ENCODE measurements at places on chromosomes 3 and 15. TPM values are rescaled to one million over a fixed set of nuclear protein-coding genes. Genes with fewer than 3 reads are reported as not detected.

DNA sequence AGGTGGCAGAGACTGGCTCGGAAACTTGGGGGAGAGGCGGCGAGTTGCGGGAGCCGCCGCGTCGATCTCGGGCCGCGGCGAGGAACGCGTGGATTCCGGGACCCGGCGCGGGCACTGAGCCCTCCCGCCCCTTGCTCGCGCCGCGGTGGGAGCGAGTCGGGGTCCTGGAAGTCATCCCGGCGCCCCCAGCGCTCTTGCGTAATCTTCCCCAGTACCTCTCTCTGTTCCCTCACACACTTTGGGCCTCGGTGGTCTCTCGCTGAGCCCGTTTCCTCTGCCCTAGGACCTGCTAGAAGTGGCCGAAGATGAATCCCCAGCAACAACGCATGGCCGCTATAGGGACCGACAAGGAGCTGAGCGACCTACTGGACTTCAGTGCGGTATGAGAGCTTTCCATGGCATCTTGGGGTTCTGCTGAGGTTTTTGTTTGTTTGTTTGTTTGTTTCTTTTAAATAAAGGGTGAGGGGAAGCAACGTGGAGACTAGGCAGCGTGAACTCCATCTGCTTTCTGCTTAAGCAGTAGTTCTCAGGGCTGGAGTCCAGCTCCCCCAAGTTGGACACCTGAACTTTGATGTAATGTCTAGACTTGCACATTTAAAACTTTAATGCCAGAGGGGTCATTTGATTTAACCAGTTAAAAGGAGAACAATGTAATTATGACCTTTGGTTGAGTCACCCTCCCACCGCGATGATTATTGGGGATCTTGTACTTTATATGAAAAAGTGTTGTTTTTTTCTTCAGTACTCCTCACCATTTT is 1.3 kb downstream of the TCF12 start:
- peaks cover 6% of the 10 kb centered on the region for H3K36me3 ChIP-seq
- peaks cover 8% of the 10 kb centered on the region for H3K4me1 ChIP-seq
- peak overlapping the region; percentile 91 for H3K27ac ChIP-seq
- DNase-seq: no peak

DNA sequence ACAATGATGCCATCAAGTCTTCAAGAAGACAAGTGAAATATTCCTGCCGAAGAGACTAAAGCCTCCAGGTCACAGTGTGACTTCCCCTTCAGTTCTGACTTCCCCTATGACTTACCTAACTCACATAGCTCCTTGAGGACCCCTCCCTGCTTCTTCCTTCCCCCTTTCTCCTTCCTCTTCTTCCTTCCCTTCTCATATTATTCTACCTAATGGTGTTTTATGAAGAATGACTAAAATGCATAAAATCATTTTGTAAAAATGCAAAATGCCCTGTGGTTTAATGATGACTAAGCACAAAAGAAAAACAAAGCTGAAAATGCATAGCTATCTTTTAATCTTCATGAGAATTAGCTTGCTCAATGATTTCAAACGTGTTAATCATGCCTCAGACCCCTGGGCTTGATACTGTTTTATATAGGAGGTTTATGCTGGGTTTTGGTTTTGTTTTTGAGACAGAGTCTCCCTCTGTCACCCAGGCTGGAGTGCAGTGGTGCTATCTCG is 26.1 kb upstream of the TM4SF4 start:
- no peaks in the 10 kb centered on the region for H3K27me3 ChIP-seq
- no peak overlapping the region for H3K27ac ChIP-seq
- H3K4me1 ChIP-seq: no peaks in the 10 kb centered on the region

DNA sequence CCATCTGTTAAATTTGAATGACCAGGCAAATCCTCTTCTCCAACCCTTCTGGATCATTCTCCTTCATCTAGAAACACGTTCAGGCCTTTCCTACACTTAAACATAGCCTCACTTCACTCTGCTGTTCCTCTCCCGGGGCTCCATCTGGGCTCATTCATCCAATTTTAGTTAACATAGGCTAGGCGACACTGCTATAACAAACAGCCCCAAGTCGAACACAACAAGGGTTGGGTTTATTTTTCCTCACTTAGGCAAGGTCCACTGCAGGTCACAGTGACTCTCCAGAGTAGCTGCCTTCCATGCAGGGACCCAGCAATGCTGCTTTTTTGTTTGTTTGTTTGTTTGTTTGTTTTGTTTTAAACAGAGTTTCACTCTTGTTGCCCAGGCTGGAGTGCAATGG is 250.8 kb downstream of the XXYLT1 start:
- DNase-seq: no peak
- H3K36me3 ChIP-seq: no peaks in the 10 kb centered on the region
- peaks cover 41% of the 10 kb centered on the region for H3K27me3 ChIP-seq
- no peak overlapping the region for H3K27ac ChIP-seq

DNA sequence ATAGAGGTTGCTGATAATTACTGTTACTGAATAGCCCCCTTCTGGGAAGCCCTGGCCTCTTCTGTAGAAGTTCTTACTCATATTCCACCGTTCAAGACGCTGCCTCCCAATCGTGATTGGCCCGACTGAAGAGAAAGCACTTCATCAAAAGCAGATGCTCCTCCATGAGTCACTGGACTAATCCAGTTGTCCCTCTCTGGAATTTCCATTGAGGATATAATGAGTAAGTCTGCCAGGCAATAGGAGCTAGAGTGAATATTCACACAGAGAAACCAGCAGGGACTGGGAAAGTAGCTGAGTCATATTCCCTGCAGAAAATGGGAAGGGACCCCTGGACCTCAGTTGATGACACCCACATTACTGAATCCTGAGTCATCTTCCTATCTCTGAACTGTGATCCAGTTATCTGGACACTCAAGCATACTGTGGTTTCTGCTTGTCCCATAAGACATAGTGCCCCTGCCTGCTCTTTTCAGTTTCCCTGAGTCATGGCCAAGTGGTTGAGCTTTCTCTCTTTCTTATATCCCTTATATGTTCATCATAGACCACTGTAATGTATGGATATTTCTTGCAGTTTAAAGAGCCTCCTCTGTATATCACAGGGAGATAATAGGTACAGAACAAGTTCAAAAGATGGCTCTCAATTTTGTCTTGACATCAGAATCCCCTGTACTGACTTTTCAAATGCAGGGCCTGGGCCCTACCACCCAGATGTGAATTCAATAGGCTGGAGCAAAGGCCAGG is 151.2 kb upstream of the CDIN1 start:
- peaks cover 25% of the 10 kb centered on the region for H3K4me1 ChIP-seq
- peak overlapping the region; percentile 92 for H3K27ac ChIP-seq
- H3K4me3 ChIP-seq: no peak overlapping the region
- no peaks in the 10 kb centered on the region for H3K36me3 ChIP-seq
- DNase-seq: peak; percentile 96

DNA sequence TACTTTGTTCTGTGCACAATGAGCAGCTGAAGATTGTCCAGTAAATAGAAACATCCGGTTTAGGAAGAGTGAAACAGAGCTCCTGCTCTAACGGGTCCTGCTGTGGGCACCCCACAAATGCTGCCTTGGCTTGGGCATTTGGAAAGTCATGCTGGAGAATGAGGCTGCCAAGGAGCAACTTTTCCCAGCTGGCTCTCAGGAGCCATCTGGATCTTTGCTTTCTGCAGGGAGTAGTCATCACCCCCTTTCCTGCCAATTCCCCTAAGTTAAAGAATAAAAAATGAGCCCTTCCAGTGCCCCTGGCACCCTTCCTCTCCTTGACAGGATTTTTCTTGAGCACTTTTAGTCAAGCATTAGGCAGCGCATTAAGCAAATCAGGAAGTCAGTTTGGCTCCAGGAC is 90.0 kb downstream of the FAM43A start:
- DNase-seq: no peak
- H3K4me1 ChIP-seq: peaks cover 10% of the 10 kb centered on the region
- no peaks in the 10 kb centered on the region for H3K27me3 ChIP-seq
- H3K27ac ChIP-seq: no peak overlapping the region
- no peaks in the 10 kb centered on the region for H3K36me3 ChIP-seq

- no peak within 1 kb of the TSS for H3K4me3 ChIP-seq
- H3K27me3 ChIP-seq: no peaks in the 10 kb centered on the region
- no peaks in the 10 kb centered on the region for H3K36me3 ChIP-seq
- DNase-seq: no peak
- no peak within 1 kb of the TSS for H3K27ac ChIP-seq
These were observed at the start of gene TRANK1 for GRCh38 chr3:36944641-36945270. TSS of gene TRANK1 (minus strand) at chr3:36945054. CDS start at chr3:36944809, 245 bp downstream.

DNA sequence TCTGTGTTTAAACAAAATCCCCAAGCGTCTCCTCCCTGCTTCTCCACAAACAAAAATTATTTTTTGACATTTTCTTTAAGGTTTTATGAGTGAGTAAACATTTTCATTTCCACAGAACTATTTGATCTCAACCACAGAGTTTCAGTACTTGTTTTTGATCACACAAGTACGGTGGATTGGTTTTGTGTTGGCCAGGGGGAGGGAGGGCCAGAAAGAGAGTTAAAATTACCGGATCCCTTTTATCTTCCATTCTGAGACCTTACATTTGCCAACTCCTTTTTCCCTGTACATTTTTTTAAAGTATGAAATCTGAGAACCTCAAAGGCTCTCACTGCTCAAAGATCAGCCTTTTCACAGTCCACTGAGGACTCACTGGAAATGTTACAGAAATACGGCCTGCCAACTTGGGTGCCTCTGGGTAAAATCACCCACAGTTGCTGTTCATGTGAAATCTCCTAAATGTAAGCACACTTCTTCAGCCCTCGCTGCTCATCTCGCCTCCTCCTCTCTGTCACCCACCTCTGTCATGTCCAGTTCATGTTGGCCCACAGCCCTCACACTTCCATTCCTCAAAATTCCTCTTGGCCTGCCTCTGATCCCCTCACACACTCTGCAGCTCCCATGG is 1.7 kb downstream of the HOMER2 start:
- no peak for DNase-seq
- H3K27me3 ChIP-seq: no peaks in the 10 kb centered on the region
- H3K4me3 ChIP-seq: no peak overlapping the region

DNA sequence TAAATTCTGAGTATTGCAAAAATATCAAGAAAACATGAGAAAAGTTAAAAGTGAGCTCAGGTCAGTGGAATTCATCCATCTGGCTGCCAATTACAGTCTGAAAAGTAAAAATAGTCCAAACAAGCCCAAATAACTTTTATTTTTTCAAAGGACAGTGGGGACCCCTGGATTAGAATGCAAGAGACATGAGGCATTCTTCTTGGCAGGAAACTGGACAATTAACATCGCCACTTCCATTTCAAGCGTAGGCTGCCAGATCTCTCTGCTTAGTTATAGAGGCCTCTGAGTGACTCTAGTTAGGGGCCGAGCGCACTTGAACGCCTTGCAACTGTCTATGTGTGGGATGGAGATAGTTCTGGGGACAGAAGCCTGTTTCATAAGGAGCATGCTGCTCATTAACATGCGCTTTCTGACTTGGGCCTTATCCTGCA is 189.1 kb downstream of the GHSR start:
- no peak for DNase-seq
- H3K4me3 ChIP-seq: no peak overlapping the region
- H3K4me1 ChIP-seq: no peaks in the 10 kb centered on the region
- no peak overlapping the region for H3K27ac ChIP-seq
- no peaks in the 10 kb centered on the region for H3K36me3 ChIP-seq

DNA sequence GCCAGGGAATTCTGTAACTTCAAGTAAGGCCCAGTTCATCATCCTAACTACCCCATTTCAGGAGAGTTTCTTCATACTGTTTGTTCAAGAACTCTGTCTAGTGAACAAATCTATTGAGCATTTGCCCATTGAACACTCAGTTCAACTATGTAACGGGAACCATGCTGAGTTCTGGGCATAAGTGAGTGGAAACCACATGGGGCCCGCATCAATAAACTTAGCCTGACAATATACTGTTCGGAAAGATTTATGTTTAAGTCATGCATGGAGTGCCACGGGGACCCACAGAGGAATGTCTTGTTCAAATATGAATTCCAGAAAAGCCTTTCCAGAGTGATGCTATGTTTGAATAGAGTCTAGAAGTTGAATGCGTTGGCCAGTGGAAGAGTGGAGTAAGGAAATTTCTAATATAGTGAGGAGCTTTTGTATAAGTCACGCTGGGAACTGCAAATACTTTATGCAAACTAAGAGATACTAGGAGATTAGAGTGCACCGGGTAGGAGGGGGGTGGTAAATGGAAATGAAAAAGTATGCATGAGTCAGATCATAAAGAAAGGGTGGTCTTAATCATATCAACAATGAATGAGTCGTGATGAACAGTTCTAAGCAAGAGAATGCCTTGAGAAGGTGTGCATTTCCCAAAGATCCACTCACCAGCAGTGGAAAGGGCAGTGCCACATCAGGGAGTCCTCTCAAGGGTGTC is 279.8 kb downstream of the VPS13C start:
- H3K36me3 ChIP-seq: no peaks in the 10 kb centered on the region
- H3K27ac ChIP-seq: no peak overlapping the region
- H3K27me3 ChIP-seq: peaks cover 24% of the 10 kb centered on the region
- no peak overlapping the region for H3K4me3 ChIP-seq

DNA sequence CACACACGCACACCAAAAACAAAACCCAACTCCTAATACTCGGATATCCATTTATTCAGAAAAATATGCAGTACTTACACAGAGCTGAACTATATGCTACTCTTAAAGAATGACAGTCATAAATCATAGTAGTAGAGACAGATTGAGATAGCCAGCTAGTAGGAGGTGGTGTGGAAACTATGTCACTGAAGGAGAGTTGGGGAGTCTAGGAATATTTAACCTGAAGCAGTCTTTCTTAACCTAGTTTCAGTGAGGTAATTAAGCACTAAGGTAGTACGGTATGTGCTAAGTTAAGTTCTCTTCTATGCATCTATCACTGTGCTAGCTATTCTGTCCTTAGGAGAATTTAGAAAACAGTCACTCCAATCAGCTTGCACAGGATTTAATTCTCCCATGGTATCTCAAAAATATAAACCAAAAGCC is 54.2 kb downstream of the ANKRD28 start:
- no peaks in the 10 kb centered on the region for H3K36me3 ChIP-seq
- no peak overlapping the region for H3K4me3 ChIP-seq
- no peaks in the 10 kb centered on the region for H3K27me3 ChIP-seq
- H3K27ac ChIP-seq: no peak overlapping the region

GRCh38 chr3:168034152-168034928 is 61.4 kb downstream of the GOLIM4 start:
- no peaks in the 10 kb centered on the region for H3K27me3 ChIP-seq
- H3K4me3 ChIP-seq: no peak overlapping the region
- no peak overlapping the region for H3K27ac ChIP-seq
- no peak for DNase-seq

DNA sequence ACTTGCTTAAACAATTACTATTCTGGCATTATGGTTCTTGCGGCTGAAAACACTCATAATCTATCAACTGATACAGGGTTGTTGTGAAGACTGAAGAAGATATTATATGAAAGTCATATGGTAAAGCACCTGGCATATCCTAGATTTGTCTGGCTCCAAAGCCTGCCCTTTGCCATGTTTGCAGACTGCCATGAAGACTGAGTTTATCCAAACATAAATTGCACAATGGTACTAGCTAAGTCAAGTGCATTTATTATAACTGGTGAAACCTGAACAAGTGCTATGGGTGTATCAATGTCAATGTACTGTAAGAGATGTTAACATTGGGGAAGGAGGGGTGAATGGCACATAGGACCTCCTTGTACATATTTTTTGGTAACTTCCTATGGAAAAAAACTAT is 87.4 kb upstream of the MEX3B start:
- H3K4me3 ChIP-seq: no peak overlapping the region
- no peaks in the 10 kb centered on the region for H3K27me3 ChIP-seq
- no peaks in the 10 kb centered on the region for H3K36me3 ChIP-seq
- no peak overlapping the region for H3K27ac ChIP-seq

The ZNF280D gene
- 25.3 TPM for total RNA-seq

The HCLS1 gene
- total RNA-seq: 1.6 TPM

The SGO1 gene
- 23.5 TPM for total RNA-seq

The CHRNA7 gene
- 6.8 TPM for total RNA-seq

The GOLGA6A gene
- 0.39 TPM for total RNA-seq

The SYNPR gene
- not detected for total RNA-seq

The PHLDB2 gene
- 143 TPM for total RNA-seq

Measured in HCT116 (cell line).